ENCODE measurements at places on chromosomes 6 and 20.

GRCh38 chr6:129175066-129175465 is 292.1 kb downstream of the LAMA2 start:
- no peak for DNase-seq

- DNase-seq = no peak
Observed at GRCh38 chr20:20851385-20851784, 138.9 kb upstream of the RALGAPA2 start.

GRCh38 chr6:49649988-49650387 is 13.3 kb upstream of the RHAG start:
- DNase-seq = no peak

- DNase-seq = no peak
Observed at GRCh38 chr20:64090165-64090564, 6.0 kb upstream of the LKAAEAR1 start.

DNA sequence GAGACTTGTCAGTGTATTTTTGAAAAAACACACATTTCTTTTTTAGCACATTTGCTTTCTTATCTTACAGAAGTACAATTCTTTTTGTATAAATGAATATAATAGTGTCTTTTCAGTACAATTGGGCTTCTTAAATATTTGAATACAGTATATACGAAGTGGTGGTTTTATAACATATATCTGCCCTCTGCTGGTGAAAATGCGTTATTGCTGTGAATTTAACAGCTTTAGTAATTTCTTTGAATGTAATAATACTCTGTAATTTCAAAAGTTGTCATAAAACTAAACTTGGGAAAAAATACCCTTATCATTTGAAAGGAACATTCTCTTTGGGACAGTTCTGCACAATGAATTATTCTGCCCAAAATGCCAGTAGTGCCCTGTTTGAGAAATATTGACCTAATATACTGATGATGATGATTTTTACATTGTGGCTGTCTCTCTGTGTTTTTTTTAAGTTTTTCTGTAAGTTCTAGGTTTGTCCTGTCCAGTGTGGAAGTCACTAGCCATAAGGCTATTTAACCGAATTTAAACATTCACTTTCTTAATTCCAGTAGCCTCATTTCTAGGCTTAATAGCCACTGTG is 19.0 kb downstream of the SMAP1 start:
- peak; percentile 27 for DNase-seq

DNA sequence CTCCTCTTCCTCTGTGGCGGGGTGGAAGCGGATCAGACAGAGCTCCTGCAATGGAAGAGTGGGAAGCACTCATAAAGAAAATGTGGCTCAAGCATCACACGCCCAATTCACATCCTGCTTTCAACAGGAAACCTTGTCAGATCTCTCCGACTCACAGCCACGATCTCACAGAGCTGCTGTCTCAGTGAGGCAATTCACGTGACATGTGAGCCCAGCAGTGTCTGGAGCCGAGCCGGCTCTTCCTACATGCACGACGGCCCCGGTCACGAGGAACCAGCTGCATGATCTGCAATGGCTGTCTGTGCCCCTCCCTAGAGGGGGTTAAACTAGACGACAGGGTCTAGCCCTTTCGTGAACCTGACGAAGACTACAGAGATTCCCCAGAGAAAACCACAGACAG is 29.5 kb upstream of the TCFL5 start:
- no peak for DNase-seq

DNA sequence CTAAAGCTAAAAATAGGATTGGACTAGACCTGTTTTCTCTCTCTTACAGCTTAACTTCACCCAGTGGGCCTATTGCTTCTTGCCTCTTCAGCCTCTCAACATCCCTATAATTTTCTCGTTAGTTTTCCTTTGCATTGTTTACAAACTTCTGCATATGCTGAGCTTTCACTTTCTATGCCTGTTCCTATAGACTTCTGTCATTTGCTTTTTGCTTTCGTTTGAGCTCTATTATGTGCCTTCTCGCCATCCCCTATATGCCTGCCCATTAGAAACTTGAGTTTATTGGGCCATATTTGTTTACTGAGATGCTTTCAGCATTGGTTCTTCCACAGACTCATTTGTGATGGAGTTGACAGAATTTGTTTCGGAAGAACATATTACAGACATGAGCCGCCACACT is 40.9 kb downstream of the NCOA7 start:
- DNase-seq = no peak

- DNase-seq = no peak
Observed at GRCh38 chr6:112690497-112691202, 343.5 kb downstream of the RFPL4B start.

DNA sequence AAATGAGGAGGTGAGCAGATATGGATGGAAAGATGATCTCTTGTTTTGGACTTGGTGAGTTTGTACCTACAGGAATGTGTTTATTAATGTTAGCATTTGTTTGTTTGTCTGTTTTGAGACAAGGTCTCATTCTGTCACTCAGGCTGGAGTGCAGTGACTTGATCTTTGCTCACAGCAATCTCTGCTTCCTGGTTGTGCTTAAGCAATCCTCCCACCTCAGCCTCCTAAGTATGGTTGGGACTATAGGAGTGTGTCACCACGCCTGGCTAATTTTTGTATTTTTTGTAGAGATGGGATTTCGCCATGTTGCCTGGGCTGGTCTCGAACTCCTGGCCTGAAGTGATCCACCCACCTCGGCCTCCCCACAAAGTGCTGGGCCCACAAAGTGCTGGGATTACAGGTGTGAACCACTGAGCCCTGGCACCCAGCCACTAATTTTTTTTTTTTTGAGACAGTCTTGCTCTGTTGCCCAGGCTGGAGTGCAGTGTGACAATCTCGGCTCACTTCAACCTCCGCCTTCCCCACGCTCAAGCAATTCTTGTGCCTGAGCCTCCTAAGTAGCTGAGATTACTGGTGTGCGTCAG is 7.1 kb downstream of the CASP8AP2 start:
- no peak for DNase-seq

GRCh38 chr6:26594131-26594498 is 2.6 kb upstream of the ABT1 start:
- DNase-seq = no peak

- DNase-seq = no peak
Observed at GRCh38 chr6:11775791-11776409, 2.7 kb downstream of the ADTRP start.
